Subcutaneous preadipocyte (primary cell): ENCODE measurements at places on chromosomes 5 and 9. TPM values are rescaled to one million over a fixed set of nuclear protein-coding genes. Genes with fewer than 3 reads are reported as not detected.

The IFNB1 gene
- total RNA-seq, result not detected in 2 replicates

The C9orf50 gene
- not detected in 2 replicates for total RNA-seq

The SPINK6 gene
- not detected in 2 replicates for total RNA-seq

The RALGPS1 gene
- 2.0 and 3.3 TPM in 2 replicates for total RNA-seq

The TSSK1B gene
- under 0.01 and 0.20 TPM in 2 replicates for total RNA-seq

The PCDHGA2 gene
- total RNA-seq, result 1.4 and 1.5 TPM in 2 replicates

The RNF183 gene
- under 0.01 TPM in 1 of 2 replicates, not detected in the other for total RNA-seq

The TRIM36 gene
- under 0.01 and 0.39 TPM in 2 replicates for total RNA-seq

The UNC5A gene
- total RNA-seq, result under 0.01 TPM in 2 replicates

The PCDHA2 gene
- not detected in 2 replicates for total RNA-seq

The KIF4B gene
- total RNA-seq, result under 0.01 TPM in 1 of 2 replicates, not detected in the other

The RPL37 gene
- 981 and 1,243 TPM in 2 replicates for total RNA-seq

The HSPA4 gene
- 117 and 148 TPM in 2 replicates for total RNA-seq

The IL3 gene
- not detected in 2 replicates for total RNA-seq

The SH3TC2 gene
- 0.37 and 1.2 TPM in 2 replicates for total RNA-seq

The TRAF1 gene
- total RNA-seq, result 2.2 and 2.9 TPM in 2 replicates

The ZNF879 gene
- 2.9 and 3.9 TPM in 2 replicates for total RNA-seq

The SUSD3 gene
- total RNA-seq, result 1.2 and 4.0 TPM in 2 replicates

The GCNT4 gene
- total RNA-seq, result 0.37 and 0.39 TPM in 2 replicates

The LRRC19 gene
- not detected in 2 replicates for total RNA-seq

The TRPM3 gene
- total RNA-seq, result 4.4 and 16.2 TPM in 2 replicates

The FOXI1 gene
- total RNA-seq, result not detected in 2 replicates

The GZMA gene
- total RNA-seq, result not detected in 2 replicates

The SLC34A3 gene
- total RNA-seq, result not detected in 2 replicates

The WDR38 gene
- total RNA-seq, result not detected in 2 replicates

The BRINP1 gene
- 1.6 and 4.0 TPM in 2 replicates for total RNA-seq

The WDR5 gene
- total RNA-seq, result 22.4 and 24.6 TPM in 2 replicates

The SLC25A48 gene
- not detected in 2 replicates for total RNA-seq

The WASHC1 gene
- total RNA-seq, result 5.1 and 5.5 TPM in 2 replicates
